ENCODE measurements at places on chromosomes 4 and X. TPM values are rescaled to one million over a fixed set of nuclear protein-coding genes. Genes with fewer than 3 reads are reported as not detected.
A peak's percentile ranks its signal among the peaks of the same experiment; 100 is the strongest.

DNA sequence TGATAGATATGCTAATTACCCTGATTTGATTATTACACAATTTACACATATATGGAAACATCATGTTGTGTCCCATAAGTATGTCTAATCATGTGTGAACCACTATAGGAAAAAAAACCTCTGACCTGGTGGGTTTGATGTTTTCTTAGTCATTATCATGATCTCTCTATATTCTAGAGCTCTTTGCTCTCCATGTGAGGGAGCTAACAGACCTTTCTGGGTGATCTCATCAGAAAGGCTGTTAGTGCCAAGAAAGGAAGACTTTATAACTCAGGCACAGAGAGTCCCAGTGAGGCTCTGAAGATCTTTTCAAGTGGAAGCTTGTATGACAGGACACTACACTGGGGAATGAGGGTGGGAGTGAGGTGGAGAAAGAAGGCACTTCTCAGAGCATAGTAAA lies 527.7 kb upstream of the MAGEB2 start:
- peak; percentile 38 for DNase-seq

SLITRK4 gene
- 2.8 TPM for total RNA-seq

ANXA5 gene
- total RNA-seq, result 546 TPM

ERVMER34-1 gene
- total RNA-seq, result 0.13 TPM

TEC gene
- 3.0 TPM for total RNA-seq
